ENCODE measurements at places on chromosomes 11 and 22.

DNA sequence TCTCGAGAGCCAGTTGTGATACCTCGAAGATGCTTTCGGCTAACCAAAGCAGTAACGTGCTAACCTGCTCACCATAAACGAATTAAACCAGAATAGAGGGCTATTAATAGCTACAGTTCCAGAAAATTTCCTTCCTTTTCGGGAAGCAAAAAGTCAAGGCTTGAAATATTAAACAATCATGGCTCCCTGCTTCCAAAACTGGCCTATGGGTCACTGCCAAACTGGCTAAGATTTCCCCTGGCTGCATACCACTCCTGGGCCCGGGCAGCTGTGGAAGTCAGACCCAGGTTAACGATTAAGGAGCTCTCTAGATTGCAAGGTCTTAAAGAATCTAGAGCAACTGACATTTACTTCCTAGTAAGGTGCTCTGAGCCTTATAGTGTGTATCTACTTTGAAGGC lies 1.7 kb downstream of the AMOTL1 start:
- no peak for DNase-seq

DNA sequence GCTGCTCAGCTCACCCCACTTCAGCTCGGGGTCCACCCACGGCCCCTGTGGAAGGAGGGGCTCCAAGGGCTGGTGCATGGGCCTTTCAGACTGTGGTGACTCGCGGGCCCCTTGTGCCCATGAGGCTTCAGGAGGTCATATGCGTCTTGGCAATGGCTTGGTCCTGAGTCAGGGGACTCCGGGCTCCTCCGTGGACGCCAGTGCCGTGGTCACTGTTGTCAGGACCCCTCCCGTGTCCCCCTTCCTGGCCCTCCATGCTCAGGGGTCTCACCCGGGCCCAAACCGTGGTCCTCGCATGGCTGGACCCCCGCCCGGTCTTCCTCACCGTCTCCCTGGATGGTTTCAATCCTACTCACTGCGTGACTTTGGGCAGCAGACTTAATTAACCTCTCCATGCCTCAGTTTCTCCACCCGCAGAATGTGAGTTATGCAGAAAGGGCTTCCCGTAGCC lies 436.4 kb downstream of the TBC1D22A start:
- no peak for DNase-seq

GRCh38 chr22:40156001-40156516 lies 21.7 kb upstream of the TNRC6B start:
- no peak for DNase-seq

DNA sequence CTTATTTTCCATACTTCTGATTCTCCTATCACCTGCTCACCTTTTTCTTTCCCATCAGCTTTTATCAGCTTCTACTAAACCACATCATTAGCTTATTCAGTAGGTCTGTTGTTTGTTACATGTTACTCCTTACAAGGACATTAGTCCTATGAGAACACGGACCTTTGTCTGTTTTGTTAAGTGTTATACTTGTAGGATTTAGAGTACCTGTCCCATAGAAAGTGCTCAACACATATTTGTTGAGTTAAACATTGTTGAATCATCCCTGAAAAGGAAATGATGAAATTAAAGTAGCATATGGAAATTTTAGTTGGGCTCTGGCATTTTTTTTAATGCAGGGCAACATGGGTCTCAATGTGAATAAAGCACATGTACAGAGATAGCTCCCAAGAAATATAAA lies 222.1 kb upstream of the CARD18 start:
- no peak for DNase-seq

DNA sequence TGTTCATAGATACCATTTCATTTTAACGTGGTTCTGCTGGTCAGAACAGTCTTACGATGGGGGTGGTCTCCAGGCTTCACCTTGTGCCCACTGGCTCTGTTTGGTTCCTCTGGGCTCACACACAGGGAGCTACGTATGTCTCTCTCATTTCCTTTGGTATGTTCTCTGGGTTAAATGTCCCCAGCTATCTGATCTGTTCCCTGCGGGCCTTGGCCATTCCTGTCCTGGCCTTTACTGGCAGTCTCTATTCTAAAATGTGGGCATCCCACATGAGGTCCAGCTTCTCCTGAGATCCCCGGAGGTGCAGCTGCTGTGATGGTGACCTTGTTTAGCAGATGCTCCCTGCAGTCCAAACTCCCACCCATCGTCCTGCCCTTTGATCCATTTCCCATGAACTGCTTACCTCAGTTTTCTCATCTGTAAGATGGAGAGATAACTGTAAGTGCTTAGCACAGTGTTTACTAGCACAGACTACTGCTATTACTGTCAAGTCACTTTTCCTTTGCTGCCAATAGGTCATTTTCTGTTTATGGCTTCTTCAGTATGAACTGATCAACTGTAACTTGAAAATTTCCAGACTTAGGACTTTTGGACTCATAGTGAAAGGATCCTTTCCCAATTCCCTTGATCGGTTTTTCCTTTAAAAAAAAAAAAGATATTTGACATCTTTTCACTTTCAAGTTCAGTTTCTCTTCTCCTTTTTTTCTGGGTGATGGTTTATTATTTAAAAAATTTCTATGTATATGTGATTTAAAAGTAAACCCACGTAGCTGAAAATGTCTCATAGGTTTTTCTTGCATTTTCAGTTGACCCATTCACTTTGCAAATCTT lies 92.9 kb downstream of the PTPRJ start:
- no peak for DNase-seq

GRCh38 chr11:67292671-67293070 lies 3.6 kb downstream of the ANKRD13D start:
- no peak for DNase-seq

DNA sequence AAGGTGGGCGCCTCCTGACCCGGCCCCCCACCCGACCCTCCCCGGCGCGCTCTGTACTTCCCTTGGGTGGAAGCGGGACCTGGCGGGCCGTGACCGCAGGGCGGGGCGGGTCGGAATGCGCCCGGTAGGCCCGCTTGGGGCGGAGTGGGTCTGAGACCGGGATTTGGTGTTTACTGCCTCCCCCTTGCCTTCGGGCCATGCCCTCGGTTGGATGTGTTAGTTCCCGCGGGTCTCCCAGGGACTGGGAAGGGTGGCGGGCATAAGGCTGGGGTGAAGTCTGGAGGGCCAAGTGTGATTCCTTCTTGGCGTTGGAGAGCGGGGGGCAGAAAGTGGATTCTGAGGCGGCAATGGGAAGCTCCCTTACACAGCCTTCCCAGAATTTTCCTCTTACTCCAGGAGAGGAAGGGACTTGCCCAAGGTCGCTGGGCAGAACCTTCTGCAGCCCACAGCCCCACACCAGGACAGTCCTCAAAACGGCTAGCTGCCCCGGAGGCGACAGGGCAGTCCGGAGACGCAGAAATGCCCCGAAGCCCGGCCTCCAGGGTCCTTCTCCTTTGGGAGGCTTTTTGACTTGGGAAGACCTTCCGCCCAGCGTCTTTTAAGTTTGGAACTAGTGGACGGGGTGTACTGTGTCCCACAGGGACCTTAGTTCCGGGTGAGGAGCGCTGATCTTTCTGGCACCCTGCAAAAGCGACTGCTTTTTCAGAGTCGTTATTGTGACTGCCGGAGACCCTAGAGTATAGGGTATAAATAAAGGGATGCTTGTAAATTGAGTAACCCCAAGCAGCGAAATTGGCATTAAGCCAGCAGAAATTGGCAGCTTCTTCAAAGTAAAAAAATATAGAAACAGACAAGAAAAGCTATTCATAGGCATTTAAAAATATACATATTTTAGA lies 647 bp downstream of the SWAP70 start:
- DNase-seq, result peak; percentile 57

- DNase-seq, result peak; percentile 59
Measured at GRCh38 chr22:48923996-48924395, 903.7 kb downstream of the BRD1 start.

GRCh38 chr11:128367573-128367972 lies 219.8 kb downstream of the ETS1 start:
- no peak for DNase-seq

- no peak for DNase-seq
Measured at GRCh38 chr11:3127706-3128355, 37.3 kb downstream of the OSBPL5 start.

DNA sequence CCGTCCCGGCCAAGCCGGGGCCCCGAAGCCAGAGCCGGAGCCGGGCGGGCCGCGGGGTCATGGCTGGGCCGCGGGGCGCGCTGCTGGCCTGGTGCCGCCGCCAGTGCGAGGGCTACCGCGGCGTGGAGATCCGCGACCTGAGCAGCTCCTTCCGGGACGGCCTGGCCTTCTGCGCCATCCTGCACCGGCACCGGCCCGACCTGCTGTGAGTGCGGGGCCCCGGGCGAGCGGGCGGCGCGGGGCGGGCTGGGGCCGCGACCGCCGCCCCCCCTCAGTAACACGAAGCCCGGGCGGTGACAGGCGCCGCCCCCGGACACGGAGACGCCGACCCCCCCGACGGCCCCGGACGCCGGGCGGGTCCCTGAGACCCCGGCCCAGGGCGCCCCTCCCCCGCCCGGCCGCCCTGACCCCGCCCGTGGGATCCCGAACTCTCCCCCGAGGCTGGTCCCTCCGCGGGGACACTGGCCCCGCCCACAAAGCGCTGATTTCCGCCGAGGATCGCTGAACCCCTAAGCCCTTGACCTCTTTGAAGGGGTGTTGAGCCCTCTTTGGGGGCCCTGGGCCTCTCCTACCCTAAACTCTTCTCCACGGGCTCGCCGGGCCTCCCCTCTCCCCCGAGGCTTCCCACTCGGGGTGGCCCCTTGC lies 389 bp downstream of the MICALL1 start:
- DNase-seq, result no peak

DNA sequence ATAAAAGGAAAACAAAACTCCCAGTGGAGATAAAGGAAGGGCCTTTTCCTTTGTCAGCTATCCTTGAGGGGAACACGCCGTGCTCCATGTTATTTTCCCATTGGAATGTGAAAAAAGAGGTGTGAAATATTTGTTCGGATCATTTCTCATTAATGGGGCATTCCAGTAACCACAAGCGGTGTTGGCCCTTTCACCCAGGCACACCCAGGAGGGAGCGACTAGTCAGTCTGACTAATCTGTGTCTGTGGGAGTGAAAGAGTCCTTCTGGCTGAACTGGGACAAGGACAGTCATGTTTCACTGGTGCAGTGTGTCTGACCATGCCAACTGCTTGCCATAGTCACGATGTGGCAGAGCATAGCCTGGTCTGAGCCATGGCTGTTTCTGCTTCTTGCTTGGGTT lies 13.0 kb upstream of the MYEOV start:
- DNase-seq, result no peak

DNA sequence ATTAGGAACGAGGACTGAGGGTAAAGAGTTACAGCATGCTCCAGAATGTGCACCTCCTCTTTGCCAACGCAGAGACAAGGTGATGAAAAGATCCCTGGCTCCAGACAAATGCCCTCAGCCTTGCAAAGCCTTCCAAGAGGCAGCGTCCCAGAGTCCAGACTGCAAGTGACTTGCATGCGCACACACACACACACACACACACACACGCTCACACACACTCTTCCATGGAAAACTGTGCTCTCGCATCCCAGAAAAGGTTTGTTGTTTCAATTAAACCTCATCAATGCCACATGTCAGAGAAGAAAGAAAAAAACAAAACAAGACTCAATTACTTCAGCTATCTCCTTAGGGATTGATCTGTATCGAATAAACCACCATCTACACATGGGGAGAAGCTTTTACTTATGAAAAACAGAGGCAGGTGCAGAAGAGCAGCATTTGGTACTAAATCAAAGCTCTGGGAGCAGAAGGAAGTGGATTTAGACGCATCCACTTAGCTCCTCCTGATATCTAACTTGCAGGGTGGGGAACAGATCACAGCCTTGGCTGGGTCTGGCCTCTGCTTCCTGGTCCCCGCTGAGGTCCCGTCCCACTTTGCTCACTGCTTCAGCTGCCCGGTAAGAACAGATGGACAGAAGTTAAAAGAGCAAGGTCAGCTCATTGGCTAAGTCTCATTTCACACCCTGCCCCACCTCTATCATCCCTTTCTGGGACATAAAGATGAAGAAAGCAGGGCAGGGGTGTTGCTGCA lies 249.8 kb upstream of the BLID start:
- DNase-seq, result no peak

DNA sequence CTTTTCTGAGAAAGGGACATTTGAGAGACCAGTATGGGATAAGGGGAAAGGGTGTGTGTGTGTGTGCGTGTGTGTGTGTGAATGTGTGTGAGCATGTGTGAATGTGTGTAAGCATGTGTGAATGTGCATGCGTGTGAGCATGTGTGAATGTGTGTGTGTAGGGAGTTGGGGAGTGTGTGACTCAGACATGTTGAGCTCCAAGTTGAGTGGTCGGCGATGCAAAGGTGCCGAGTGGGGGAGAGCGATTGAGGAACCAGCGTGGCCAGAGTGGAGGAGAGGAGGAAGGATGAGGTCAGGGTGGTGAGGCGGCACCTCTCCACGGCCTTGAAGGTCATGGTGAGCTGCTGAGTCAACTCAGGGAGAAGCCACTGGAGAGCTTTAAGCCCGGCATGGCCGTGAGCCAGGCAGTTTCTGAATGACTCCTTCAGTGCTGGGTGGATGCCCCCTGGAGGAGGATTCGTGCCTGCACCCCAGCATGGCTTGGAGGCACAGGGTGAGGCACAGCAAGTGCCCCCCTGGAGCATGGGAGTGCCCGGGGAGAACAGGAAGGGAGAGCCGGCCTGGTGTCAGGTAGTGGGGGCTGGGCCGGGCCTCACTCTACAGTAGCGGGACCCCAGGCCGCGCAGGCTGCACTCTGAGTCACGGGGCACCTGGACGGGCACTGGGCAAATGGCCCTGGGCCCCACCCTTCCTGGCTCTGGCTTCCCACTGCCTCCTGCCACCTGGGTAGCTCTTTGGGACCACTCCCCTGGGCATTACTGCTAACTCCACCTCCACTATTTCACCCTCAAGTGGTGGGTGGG lies 8.2 kb upstream of the CCDC88B start:
- no peak for DNase-seq

GRCh38 chr11:111194860-111195568 lies 50.5 kb upstream of the POU2AF2 start:
- no peak for DNase-seq

GRCh38 chr11:10503221-10503620 lies 37.8 kb downstream of the RNF141 start:
- DNase-seq, result no peak

DNA sequence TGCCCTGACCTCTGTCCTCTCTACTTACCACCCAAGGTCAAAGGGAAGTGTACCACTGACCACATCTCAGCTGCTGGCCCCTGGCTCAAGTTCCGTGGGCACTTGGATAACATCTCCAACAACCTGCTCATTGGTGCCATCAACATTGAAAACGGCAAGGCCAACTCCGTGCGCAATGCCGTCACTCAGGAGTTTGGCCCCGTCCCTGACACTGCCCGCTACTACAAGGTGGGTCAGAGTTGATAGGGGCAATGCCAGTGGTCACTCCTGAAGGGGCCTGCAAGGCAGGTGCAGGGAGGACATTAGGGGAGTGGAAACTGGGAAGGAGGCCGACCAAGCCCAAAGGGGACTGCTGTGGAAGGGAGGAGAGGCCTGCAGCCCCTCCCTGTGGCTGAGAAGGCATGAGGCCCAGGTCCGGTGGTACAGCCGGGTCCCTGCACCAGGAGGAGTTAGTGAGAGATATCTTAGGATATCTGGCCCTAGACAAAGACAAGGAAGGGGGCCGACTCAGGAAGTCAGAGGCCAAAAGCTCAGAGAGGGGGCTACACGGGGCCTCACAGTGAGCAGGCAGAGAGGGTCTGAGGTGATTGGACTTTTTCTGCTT lies 17.9 kb downstream of the POLR3H start:
- no peak for DNase-seq

Data from retina (tissue), 1 donor.